Esophagus (tissue), 2 donors: ENCODE measurements at places on chromosomes 7 and 10. TPM values are rescaled to one million over a fixed set of nuclear protein-coding genes. Genes with fewer than 3 reads are reported as not detected.

The SLC16A12 gene
- polyA plus RNA-seq, result 0.02 TPM

The SOSTDC1 gene
- 2.1 TPM for polyA plus RNA-seq

The ITPRID1 gene
- polyA plus RNA-seq, result not detected

The PIP gene
- not detected for polyA plus RNA-seq

The FMC1 gene
- polyA plus RNA-seq, result 13.2 TPM

The CFTR gene
- polyA plus RNA-seq, result 1.2 TPM

The NKX1-2 gene
- polyA plus RNA-seq, result 0.35 TPM

The CDNF gene
- 0.64 TPM for polyA plus RNA-seq

The ZNF282 gene
- 11.7 TPM for polyA plus RNA-seq

The INSYN2A gene
- polyA plus RNA-seq, result not detected

The ATP5MK gene
- 707 TPM for polyA plus RNA-seq

The KIAA1549 gene
- 0.16 TPM for polyA plus RNA-seq

The OR2A14 gene
- polyA plus RNA-seq, result not detected

The TDRD1 gene
- polyA plus RNA-seq, result 0.04 TPM

The RELN gene
- polyA plus RNA-seq, result 0.65 TPM

The OAT gene
- 46.3 TPM for polyA plus RNA-seq

The CNPY1 gene
- polyA plus RNA-seq, result not detected

The ZNF12 gene
- polyA plus RNA-seq, result 7.9 TPM

The ACTL6B gene
- not detected for polyA plus RNA-seq

The AGAP5 gene
- 7.5 TPM for polyA plus RNA-seq

The LRIT1 gene
- polyA plus RNA-seq, result not detected

The ARHGAP22 gene
- polyA plus RNA-seq, result 1.2 TPM

The EBF3 gene
- 0.58 TPM for polyA plus RNA-seq

The ACHE gene
- polyA plus RNA-seq, result 0.52 TPM

The TFEC gene
- 0.16 TPM for polyA plus RNA-seq

The IFIT1B gene
- not detected for polyA plus RNA-seq

The TMEM178B gene
- polyA plus RNA-seq, result 0.26 TPM

The PRLHR gene
- 0.01 TPM for polyA plus RNA-seq

The NANOS1 gene
- polyA plus RNA-seq, result 1.1 TPM

The TMEM140 gene
- polyA plus RNA-seq, result 1.3 TPM

The HOXA3 gene
- polyA plus RNA-seq, result 3.3 TPM

The C7orf57 gene
- polyA plus RNA-seq, result 0.73 TPM

The IMPDH1 gene
- 25.7 TPM for polyA plus RNA-seq

The KMT2E gene
- polyA plus RNA-seq, result 10.8 TPM

The PALD1 gene
- polyA plus RNA-seq, result 3.4 TPM

The SCART1 gene
- 0.90 TPM for polyA plus RNA-seq

The DRGX gene
- polyA plus RNA-seq, result 0.04 TPM

The NCF1 gene
- polyA plus RNA-seq, result 1.9 TPM

The IKZF1 gene
- polyA plus RNA-seq, result 1.0 TPM
